ENCODE measurements at places on chromosomes 12 and 14. TPM values are rescaled to one million over a fixed set of nuclear protein-coding genes. Genes with fewer than 3 reads are reported as not detected.

Gene MDP1
- total RNA-seq = 9.1 TPM

Gene SP7
- total RNA-seq = not detected

Gene GRIN2B
- not detected for total RNA-seq

Gene DCN
- total RNA-seq = 1.4 TPM

Gene PMEL
- total RNA-seq = 1.3 TPM

Gene GPR65
- not detected for total RNA-seq

Gene KCNH5
- not detected for total RNA-seq

Gene FIGNL2
- total RNA-seq = 0.98 TPM

Gene KRT1
- not detected for total RNA-seq

Gene NYNRIN
- total RNA-seq = 28.7 TPM

Gene OTX2
- not detected for total RNA-seq

Gene ASCL1
- not detected for total RNA-seq

Gene POLE
- 26.5 TPM for total RNA-seq

Gene PPFIA2
- not detected for total RNA-seq

Gene GLT1D1
- total RNA-seq = not detected

Gene C12orf50
- not detected for total RNA-seq

Gene KIF26A
- 14.6 TPM for total RNA-seq

Gene SERPINA12
- not detected for total RNA-seq

Gene CCNT1
- total RNA-seq = 34.9 TPM

Gene GARIN6
- not detected for total RNA-seq

Gene INHBC
- total RNA-seq = not detected

Gene ZNF891
- 0.98 TPM for total RNA-seq

Gene A2ML1
- total RNA-seq = not detected

Gene IL22
- total RNA-seq = not detected

Gene CDCA3
- 8.2 TPM for total RNA-seq

Gene KLHL33
- not detected for total RNA-seq

Gene EXOC3L4
- not detected for total RNA-seq

Gene GPR68
- 0.96 TPM for total RNA-seq

Gene TMPRSS12
- total RNA-seq = not detected

Gene SPTB
- total RNA-seq = not detected

Gene DACT1
- total RNA-seq = 1.1 TPM

Gene SYNDIG1L
- not detected for total RNA-seq

Gene TAS2R10
- total RNA-seq = 1.5 TPM

Gene ZFHX2
- total RNA-seq = 0.65 TPM

Gene FOXA1
- total RNA-seq = not detected

Data from vein endothelial cell (primary cell).